ENCODE measurements at places on chromosomes 11 and 22.

GRCh38 chr11:94011478-94011877, 9.7 kb upstream of the HEPHL1 start:
- DNase-seq: no peak

- no peak for DNase-seq
These were observed 59.6 kb upstream of the ADORA2A start for GRCh38 chr22:24367841-24368240.

DNA sequence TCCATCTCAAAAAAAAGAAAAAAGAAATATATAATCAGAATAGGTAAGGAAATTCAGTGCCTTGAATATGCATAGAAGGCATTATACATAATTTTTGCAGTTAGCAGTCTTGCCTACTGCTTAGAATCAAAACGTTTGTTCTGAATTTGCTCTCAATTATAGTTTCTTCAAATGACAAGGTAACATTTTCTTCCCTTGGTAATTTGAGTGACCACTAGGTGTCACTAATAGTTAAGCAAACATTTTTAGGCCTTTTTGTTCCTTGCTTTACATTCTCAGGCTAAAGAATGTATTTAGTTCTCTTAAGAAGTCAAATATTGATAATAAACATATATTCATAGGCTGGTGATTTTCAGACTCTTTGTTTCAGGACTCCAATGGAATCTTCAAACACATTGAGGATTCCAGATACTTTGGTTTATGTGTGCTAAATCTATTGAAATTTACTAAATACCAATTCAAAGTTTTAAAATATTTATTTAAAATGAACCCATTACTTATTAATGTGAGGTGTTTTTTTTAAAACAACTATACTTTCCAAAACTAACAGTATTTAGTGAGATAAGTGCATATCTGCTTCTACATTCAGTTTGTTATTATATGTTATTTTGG, 55.0 kb upstream of the DEPDC7 start:
- DNase-seq: peak; percentile 31

DNA sequence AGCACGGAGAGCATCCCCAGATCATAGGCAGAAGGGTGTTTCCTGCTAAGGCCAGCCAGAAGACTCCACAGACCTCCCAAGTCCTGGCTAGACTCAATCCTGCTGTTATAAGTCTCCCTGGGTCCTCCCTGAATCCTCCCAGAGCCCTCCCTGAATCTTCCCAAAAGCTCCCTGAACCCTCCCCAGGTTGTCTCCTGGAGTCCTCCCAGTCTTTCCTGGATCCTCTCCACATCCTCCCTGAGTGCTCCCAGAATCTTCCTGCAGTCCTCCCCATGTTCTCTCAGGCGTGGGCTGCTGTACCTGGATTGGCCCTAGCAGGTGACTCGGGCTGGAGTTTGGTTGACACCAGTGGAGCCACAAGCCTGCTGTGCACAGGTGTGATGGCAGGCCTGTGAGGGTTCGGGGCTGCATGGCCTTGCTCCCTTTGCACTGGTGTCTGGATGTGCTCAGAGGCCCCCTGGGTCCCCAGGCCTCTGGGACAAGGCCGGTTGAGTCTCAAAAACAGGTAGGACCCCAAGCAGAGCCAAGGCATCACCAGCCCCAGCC, 11.6 kb downstream of the GP1BB start:
- no peak for DNase-seq

- DNase-seq: no peak
These were observed 44.0 kb upstream of the NOX4 start for GRCh38 chr11:89535221-89535620.

DNA sequence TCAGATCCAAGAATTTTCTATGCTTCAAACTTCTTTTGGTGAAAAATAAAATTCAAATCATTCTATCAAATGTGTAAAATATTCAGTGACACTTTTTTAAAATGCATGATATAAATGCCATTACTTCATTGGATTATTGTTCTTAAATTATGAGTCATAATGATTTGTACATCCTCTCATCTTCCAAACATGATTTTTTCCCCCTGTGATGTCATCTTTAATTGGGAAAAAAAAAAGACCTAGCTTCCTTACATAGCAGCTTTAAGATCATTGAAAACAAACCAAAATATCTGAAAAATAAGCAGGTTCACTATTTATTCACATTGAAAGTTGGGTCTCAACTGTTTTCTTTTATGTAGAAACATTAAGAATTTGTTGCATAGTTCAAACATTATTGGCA, 1549.4 kb downstream of the LRRC4C start:
- DNase-seq: no peak

DNA sequence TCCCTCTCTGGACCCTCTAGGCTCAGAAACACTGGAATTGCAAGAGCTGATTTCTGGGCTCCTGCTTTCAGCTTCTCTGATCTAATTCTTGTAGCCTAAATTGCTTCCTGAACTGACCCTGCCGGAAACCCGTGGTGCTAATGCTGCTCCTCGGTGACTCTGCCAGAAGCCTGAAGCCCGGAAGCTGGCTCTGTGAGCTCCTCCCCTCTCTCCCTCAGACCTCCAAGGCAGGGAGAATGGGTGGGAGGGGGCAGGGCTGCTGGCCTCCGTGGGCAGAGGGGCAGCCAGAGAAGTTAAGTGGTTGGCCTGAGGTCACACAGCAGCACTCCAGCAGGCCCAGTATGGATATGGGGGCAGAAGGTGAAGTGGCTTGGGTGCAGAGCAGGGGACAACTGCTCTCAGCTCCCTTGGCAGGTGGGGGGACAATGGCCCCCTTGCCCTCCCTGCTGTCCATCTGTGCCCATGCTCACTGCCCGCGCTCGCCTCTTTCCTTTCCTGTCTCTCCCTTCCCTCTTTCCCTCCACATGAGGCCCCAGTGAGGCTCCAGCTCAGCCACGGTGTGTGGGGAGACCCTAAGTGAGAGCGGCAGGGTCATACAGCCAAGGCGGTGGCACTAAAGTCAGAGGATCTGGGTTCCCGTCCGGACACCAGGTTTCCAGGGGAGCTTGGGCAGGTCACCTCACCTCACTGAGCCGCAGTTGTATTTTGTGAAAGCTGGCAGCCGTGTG, 16.2 kb downstream of the CAPN5 start:
- no peak for DNase-seq

DNA sequence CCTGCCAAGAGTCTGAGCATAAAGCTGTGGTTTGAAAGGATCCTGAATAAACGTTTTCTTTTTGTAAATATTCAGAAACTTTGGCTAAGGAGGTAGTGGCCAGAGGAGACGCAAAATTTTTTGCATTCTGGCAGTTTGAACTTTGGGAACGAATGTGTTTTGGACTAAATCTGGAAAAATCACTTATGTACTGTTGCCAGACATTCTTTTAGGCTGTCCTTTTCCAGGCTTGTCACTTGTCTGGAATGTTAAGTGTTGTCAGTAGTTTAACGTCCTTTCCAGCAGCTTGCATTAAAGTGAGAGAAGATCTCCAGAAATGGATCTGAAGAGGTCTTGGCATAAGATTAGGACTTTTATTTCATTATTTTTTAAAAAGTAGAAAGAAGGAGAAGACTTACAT, 18.5 kb downstream of the SPECC1L start:
- no peak for DNase-seq

GRCh38 chr22:49483946-49484345, 343.7 kb downstream of the BRD1 start:
- DNase-seq: no peak

- DNase-seq: no peak
These were observed 8.4 kb downstream of the EEF1G start for GRCh38 chr11:62565100-62565802.

- DNase-seq: no peak
These were observed 45.5 kb downstream of the FAR1 start for GRCh38 chr11:13713982-13714381.

GRCh38 chr22:31627223-31627731, 34.7 kb downstream of the PISD start:
- DNase-seq: no peak

DNA sequence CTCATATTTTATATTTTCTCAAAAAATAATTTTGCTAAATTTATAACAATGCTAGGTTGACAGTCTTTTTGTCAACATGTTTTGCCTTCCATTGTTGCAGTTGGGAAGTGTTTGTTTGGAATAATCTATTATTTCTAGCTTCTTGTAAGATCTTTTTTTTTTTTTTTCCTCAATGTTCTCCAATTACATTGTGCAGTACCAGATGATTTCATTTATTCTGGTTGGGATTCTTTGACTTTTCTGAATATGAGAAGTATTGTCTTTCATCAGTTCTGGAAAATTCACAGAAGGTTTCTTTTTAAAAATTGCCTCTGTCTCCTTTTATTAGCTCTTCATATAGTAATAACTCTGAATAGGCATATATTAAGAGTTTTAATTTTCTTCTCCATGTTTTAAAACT, 245.4 kb downstream of the DYNC2H1 start:
- DNase-seq: no peak

GRCh38 chr22:31102441-31103081, 4.8 kb downstream of the SELENOM start:
- DNase-seq: no peak

- no peak for DNase-seq
These were observed 72.1 kb downstream of the BARX2 start for GRCh38 chr11:129447654-129448239.

- DNase-seq: peak; percentile 72
These were observed 20.6 kb upstream of the PLEKHB1 start for GRCh38 chr11:73625696-73626318.

DNA sequence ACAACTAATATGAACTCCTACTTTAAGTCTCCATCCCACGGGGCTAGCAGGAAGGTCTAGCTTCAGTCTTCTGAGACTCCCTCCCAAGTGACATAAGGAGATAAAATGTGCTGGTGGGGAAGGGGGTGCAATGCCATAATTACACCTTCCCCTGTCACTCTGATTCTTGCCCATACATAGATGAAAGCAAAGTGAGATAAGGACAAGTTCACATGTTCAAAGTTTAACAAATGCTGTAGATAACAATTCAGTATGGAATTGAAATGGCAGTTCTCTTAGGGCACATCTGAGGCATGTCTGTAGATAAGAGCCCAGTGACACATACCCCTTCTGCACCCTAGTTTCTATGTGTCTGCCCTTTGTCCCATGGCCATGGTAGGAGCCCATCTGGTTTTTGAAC, 38.2 kb upstream of the PANX1 start:
- DNase-seq: no peak

DNA sequence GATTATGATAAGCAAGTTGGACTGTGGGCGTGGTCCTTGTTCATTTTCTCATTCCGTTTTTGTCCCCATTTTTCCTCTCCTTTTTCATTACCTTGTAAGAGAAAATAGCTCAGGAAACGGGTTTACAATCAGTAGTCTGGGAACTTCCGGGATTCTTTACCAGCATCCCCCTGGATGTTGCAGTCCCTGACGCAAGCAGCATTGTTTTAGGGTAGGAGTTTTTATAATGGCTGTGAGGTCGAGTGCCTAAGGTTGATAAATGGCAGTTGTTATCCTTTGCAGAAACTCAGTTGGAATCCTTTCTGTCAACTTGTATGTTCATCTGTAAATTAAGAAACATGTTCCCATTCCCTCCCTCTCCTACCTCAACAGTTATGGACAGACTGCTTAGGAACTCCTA, 68.3 kb downstream of the ARHGEF12 start:
- DNase-seq: no peak

DNA sequence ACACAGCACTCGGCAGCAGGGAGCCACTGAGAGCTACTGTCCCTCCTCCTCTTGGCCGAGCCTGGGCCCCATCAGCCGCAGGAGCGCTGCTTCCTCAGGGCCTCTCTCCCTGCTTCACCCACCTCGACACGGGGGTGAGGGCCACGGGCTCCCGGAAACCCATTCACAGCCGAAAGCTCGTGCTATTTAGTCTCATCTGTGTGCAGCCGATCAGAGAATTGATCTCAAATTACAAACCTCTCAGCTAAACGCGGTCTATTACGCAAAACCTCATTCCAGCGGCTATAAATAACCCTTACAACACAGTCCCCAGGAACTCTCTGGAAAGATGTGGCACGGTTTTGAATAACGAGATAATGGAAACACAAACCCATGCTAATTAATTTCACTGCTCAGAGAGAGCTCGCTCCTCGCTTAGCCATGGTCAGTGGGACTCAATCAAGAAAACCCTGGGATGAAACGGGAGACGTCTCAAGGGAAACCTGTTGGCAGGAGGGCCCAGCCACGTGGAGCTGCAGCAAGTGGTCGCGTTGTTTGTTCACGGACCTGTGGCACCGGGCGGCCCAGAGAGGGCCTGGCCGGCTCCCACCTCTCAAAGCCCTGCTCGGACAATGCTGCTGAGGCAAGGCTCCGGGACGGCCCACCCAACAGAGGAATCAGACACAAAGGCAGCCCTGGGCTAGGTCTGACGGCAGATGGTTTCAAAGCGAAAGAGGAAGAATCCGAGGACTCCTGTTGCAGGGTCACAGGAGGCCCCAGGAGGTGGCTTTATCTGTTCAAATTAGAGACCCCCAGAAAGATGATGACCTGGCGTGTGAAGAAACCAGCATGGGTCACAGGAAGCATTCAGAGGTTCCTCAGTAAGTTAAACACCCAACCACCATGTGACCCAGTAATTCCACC, 210.5 kb downstream of the CTTN start:
- peak; percentile 28 for DNase-seq

GRCh38 chr22:50186761-50187523, 1.2 kb downstream of the TRABD start:
- DNase-seq: no peak

- no peak for DNase-seq
These were observed 220.7 kb upstream of the BLID start for GRCh38 chr11:122336706-122337105.

GRCh38 chr11:17933708-17934107, 79.1 kb downstream of the SERGEF start:
- DNase-seq: no peak

All from NCI-H2029 (cell line).